Activated T-cell treated with anti-CD3 and anti-CD28 coated beads, Interleukin-2, amount 50 U/mL, for 48 hours (primary cell): ENCODE measurements at places on chromosomes 3 and 15.
A peak's percentile ranks its signal among the peaks of the same experiment; 100 is the strongest.

GRCh38 chr15:49145651-49146609, 9.5 kb downstream of the COPS2 start:
- no peak for DNase-seq

DNA sequence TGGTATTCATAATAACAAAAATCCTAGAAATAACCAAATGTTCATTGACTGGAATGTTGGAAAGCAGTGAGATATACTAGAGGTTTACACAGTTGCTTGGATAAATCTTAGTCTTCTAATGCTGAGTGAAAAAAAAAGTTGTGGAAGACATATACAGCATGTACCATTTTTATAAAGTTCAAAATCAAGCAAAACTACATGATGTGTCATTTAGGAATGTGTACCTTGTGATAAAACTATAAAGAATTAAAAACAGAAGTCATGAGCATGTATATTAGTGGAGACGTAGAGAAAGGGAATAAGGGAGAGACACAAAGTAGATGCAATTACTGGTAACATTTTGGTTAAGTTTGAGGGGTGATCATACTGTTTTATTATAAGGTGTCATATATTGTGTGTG, 45.2 kb downstream of the FBXL2 start:
- DNase-seq: no peak

- no peak for DNase-seq
Observed at GRCh38 chr15:85997618-85998017, 82.1 kb upstream of the AGBL1 start.

DNA sequence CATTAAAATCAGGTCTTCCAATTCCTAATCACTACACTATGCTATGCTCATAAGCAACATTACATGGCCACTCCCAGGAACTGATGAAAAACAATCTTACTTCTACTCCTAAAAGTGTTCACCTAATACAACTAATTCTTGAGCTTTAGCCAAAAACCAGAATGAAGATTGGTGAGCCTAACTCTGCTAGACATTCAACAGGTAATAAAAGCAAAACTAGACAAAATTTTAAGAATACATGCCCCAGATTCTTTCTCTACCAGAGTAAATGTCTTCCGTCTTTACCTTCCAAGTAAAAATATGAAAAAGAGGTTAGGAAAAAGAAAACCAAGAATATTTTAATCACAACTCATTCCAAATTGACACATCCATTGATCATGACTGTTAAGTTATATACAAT, 31.3 kb downstream of the ATP13A3 start:
- no peak for DNase-seq

GRCh38 chr3:184261270-184261853, at the start of gene CAMK2N2:
TSS of gene CAMK2N2 (minus strand) at chr3:184261553. CDS start at chr3:184261285, 268 bp downstream.
- peak; percentile 70 for DNase-seq

- peak; percentile 63 for DNase-seq
Observed at GRCh38 chr15:55279746-55280351, 9.8 kb downstream of the RAB27A start.

DNA sequence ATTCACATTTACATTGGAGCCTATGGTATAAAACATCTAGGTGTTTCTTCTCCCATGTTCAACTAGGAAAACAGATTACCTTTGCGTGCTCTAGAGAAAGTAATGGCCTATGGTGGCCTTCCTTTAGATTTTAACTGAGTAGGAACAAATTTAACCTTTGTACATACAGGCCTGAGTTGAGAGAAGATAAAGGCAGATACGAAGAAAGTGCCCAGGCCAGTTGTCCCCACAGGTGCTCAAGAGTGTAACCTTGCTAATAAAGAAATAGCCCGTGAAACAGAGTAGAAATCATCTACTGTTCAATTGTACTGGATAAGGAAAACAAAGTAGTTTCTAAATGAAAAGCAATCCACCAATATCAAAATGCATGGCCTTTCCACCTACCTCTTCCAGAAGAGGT, 6.8 kb upstream of the TSC22D2 start:
- no peak for DNase-seq

GRCh38 chr3:183287301-183287971, 34.4 kb downstream of the B3GNT5 start:
- no peak for DNase-seq

GRCh38 chr3:16546186-16547010, 32.9 kb upstream of the RFTN1 start:
- no peak for DNase-seq

GRCh38 chr15:100913961-100914360, 5.2 kb upstream of the LRRK1 start:
- DNase-seq: no peak

DNA sequence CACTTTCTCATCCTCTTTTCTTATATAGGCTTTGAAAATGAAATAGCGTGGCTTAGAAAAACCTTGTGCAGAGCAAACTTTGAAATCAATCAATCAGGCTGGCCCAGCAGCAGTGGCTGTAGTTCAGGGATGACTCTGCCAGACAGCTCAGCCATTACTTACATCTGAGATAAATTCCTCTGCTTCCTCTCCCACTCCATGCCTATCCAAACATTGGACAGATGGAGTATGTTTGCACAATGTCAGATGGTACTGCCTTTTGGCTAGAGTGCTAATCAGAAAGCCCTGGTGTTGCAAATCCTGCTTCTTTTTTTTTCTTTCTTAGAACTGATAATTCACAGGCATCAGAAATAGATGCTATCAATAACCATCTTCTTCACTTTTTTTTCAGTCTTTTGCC, 1065.1 kb downstream of the AGBL1 start:
- DNase-seq: no peak

GRCh38 chr3:110851736-110852135, 219.9 kb upstream of the NECTIN3 start:
- DNase-seq: no peak

DNA sequence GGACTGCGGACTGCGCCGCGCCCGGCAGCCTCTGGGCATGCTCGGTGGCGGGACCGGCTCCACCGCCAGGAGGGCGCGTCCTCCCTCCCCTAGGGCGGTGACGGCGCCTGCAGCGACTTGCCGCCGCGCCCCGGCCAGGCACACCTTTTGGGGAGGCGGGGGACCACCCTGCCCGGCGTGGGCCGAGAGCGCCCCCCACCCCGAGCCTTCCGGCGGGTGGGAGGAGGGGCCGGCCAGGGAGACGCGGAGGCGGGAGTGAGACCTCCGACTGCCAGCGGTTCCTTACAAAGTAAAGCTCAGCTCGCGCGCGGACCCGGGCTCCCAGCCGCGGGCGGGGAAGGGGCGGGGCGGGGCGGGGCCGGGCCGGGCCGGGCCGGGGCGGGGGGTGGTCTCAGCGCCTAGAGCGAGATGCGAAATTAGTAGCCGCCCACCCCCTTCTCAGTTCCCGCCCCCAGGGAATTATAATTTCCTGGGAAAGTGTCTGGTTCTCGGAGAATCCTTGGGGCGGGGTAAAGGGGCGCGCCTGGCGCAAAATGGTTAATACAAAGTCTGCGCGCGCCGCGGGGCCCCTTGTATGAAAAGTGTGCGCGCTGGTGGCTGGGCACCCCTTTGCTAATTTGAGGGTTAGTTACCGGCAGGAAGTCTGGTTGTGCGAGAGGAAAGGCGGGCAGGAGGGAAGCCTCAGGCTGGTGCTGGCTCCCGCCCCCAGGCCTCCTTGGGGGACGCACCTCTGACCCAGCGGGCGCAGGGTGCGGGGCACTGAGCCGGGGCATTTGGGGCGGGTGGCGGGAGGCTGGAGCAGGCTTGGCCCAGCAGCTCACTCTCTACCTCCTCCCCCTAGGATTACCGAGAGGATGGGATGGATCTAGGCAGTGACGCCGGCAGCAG, 224.8 kb upstream of the IL12A start:
- peak; percentile 65 for DNase-seq

DNA sequence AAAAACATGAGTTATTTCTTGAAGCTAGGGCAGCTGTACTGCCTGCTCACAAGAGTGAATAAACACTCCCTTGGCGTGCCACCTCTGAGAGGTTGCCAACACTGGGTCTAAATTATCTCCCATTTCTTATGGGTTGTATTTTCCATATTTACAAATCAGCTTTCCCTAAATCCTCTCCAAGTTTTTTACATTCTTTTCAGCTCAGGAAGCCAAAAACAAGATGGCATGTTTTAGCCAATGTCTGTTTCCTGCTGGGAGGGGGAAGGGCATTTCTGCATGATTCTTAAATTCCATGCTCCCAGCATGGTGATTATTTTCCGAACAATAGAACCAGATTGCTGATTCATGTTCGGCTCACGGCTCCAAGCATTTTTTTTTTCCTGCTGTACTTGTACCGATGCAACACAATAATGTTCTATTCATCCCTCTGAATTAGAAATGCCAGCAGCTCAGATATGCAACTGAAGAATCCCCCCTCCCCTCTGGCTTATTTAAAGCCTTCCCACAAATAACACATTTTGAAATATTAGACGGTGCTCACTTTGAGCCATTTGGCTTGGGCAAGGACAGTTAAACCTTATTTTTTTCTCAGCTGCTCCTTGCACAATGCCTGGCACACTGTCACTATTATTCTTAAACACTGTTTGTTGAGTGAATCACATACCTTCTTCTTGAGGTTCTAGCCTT, 252.5 kb downstream of the THRB start:
- DNase-seq: no peak

DNA sequence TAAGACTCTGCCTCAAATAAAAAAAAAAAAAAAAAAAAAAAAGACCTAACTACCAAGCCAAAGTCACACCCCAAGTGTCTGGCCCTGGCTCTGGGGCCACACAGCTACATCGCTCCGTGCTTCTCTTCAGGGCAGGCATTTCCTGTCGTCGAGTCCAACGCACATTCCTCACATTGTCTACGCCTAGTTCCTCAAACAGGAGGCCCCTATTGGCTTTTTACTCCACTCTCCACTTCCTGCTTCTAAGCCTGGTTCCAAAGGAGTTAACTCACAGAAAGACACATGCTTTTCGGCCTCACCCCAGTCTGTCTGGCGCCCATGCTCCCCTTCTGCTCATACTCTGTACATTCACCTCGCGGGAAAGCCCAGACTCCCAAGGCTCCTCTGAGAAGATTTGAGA, 28.8 kb downstream of the KNG1 start:
- no peak for DNase-seq

DNA sequence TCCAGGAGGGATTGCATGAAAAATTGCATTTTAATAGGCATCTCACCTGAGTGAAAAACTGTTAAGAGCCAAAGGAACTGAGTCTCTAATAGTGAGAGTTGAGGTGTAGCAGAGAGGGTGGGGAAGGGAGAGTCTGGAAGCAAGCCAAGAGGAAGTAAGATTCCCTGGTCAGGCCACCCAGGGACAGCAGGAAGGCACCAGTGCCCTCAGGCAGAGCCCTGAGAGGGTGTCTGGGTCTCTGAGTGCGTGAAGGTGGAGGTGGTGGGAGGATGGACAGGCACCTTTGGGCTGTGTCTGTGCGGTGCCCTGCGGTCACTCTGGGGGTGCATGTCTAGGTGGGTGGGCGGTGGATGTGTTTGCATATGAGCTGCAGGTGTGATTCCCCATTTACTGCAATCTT, 300.4 kb upstream of the ROPN1 start:
- no peak for DNase-seq

DNA sequence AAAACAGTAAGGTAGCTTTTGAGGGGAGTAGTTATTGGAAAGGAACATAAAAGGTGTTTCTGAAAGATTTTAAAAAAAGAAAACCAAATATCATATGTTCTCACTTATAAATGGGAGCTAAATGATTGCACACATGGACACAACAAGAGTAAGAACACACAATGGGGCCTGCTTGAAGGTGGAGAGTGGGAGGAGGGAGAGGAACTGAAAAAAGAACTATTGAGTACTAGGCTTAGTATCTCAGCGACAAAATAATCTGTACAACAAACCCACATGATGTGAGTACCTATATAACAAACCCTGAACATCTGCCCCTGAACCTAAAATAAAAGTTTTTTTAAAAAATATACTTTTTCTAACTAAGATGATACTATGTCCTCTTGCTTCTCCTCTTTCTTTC, 138.3 kb downstream of the CGGBP1 start:
- DNase-seq: no peak

GRCh38 chr15:98676586-98677270, 28.4 kb downstream of the IGF1R start:
- DNase-seq: no peak

- no peak for DNase-seq
Observed at GRCh38 chr3:23312866-23313265, 109.7 kb downstream of the UBE2E2 start.

- DNase-seq: no peak
Observed at GRCh38 chr3:125383744-125384143, 8.6 kb upstream of the ZNF148 start.

GRCh38 chr3:151394611-151395010, 10.1 kb upstream of the P2RY12 start:
- no peak for DNase-seq

DNA sequence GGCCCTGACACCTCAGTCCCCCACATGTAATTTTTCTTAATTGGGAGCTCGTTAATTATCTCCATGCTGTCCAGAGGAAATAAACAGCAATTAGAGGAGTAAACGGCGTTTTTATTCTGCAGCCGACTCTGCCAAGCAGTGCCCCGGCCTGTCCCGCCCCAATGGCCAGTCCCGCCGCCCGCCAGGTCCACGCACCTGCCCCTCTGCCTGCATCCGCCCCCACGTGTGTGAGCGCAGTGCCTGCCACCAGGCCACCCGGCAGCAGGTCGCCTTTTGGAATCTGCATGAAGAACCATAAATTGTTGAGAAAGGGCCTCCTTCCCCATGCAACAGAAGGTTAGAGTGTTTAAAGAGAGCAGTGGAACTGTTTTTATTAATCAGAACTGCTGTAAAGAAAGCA, 87.5 kb upstream of the LINGO1 start:
- DNase-seq: no peak

DNA sequence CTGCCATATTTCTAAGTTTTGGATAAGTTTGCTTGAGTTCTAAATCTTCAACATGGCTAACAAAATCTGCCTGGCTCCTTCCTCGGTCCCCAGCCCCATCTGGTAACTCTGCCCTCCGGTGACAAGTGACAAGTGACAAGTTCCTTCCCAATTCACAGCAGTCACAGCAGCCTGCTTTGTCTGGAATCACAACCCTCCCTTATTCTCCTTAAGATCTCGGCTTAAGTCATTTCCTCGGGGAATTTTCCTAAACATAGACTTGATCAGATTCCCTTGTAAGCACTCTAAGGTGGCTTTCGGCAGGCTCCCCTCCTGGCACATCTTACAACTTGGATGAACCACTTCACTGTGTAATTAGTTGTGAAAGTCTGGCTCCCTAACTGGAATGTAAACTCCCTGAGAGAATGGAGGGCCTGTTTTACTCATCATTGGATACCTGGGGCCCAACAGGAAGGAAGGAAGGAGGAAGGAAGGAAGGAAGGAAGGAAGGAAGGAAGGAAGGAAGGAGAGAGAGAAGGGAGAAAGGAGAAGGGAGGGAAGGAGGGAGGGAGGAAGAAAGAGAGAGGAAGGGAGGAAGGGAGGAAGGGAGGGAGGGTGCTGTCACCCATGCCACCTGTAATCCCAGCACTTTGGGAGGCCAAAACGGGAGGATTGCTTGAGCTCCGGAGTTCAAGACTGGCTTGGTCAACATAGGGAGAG, 126.4 kb downstream of the SHQ1 start:
- DNase-seq: no peak

- DNase-seq: no peak
Observed at GRCh38 chr15:89631902-89632264, 23.4 kb downstream of the KIF7 start.

DNA sequence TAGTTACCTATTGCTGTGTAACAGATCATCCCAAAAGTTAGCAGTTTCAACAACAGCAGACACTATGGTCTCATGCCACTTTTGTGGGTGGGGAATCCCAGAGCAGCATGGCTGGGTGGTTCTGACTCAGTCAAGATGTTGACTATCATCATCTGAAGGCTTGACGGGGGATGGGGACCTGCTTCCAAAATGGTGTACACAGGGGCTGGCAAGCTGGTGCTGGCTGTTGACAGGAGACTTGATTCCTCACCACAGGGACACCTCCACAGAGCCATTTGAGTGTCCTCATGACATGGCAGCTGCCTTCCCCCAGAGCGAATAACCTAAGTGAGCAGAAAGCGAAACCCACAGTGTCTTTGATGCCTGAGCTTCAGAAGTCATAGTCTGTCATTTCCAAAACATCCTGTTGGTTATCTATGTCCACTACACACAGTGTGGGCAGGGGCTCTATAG, 19.1 kb downstream of the DNAJB8 start:
- DNase-seq: peak; percentile 83
